HFFc6 (cell line): ENCODE measurements at places on chromosomes 1 and 21.

- peak; percentile 100 for DNase-seq
Measured at GRCh38 chr1:11262171-11263049, at the start of gene MTOR. TSS of gene MTOR (minus strand) at chr1:11262551. CDS start at chr1:11259409, 3,142 bp downstream.

DNA sequence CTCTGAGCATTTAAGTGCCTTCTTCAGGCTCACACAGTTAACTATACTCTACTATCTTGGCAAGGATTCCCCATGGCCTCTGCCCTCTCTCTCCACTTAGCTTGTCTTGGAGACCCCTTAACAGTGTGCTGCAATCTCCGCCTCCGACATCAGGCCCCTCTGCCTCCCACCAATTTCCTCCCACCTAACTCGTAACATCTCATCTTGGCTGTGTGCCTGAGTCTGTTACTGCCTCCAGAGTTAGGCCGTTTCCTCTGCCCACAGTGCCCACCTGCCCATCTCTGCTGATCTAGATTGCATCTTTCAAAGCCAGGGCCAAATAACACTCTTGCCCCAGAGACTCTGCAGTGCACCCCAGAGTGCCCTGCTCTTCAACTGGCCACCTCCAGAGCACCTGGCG is 244.3 kb upstream of the TMEM51 start:
- no peak for DNase-seq

- no peak for DNase-seq
Measured at GRCh38 chr1:116292929-116293725, 79.9 kb upstream of the ATP1A1 start.

DNA sequence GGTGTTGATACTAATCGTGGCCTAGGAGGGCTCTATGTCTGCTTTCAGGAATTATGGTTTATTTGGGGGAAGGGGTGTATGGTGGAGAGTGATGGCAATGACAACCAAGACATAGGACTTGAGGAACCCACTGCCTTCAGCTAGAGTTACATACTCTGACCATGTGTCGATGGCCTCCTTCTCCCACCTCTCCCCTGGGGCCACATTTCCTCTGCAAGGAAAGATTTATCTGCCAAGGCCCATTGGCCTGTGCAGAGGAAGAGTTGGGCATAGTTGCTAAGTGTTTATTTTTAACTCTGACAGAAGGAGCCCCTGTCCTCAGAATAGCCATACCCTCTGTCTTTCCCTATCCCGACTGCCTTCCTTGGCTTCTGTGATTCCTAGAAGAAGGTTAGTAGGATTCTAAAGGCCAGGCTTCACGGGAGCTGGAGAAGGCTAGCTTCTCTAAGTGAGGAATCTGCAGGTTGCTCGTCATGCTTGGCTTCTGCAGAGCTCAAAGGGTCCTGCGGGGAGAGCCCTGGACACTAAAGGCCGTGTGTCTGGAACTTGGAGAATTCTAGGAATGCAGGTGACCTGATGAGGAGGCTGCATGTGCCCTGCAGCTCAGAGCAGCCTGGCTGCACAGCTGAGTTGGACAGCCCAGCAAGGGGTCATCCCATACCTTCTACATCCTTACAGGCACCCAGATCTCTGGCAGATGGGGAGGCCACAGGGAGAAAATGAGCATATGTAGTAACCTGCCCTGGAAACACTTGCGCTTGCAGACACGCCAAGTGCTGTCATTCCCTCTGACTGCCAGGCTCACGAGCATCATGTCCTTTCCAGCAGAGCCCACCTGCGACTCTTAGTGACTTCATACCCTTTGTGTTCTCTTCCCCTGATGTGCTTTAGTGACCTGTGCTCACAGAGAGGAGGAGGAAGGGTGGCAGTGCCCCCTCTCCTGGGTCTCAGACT is 9.7 kb downstream of the MAPKAPK2 start:
- DNase-seq: no peak

- DNase-seq: no peak
Measured at GRCh38 chr1:114505148-114505561, 5.8 kb downstream of the TRIM33 start.

DNA sequence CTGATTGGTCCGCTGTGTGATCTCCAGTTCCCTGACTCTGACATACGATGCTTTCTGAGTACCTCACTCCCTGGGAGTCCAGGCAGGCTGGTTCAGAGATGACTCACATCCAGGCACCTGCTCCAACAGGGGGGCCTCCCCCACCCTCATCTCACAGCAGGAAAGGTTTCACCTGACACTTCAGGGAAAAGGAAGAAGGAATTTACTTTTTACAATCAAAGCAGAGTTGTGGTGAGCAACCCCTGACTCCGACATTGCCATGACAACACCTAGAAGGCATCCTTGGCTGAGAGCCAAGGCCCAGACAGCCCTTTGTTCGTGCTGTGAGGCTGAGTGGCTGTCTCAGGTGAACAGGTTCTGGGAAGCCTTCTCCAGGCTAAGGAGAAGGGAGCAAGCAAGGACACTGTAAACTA is 164.6 kb upstream of the GJB5 start:
- no peak for DNase-seq

GRCh38 chr1:66231217-66231616 is 302.7 kb upstream of the SGIP1 start:
- DNase-seq: peak; percentile 52

- no peak for DNase-seq
Measured at GRCh38 chr1:10834770-10835412, 38.4 kb upstream of the CASZ1 start.
